ENCODE measurements at places on chromosomes 11 and 22.

- peak; percentile 66 for DNase-seq
Measured at GRCh38 chr11:10450462-10451425, 4.3 kb upstream of the AMPD3 start.

- DNase-seq = no peak
Measured at GRCh38 chr11:114846416-114846791, 168.1 kb downstream of the NXPE2 start.

DNA sequence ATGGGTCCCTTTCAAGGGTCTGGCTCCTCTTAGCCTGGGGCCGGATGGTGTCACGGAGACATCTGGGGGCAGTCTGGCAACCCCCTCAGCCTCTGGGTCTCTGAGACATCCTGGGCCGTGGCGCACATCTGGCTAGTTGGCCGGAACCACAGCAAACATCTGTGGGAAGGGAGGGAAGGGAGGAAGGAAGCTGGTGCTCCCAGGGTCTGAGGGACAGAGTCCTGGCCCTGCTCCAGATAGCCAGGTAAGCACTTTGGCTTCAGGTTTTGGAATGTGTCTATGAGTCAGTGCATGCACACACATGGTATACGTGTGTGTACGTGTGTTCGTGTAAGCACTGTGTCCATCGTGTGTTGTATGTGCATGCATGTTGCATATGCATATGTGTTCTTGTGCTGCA is 225.1 kb downstream of the MN1 start:
- no peak for DNase-seq

- peak; percentile 55 for DNase-seq
Measured at GRCh38 chr11:65416341-65416824, 6.2 kb upstream of the NEAT1 start.

- no peak for DNase-seq
Measured at GRCh38 chr11:78220218-78221157, 31.8 kb downstream of the USP35 start.

DNA sequence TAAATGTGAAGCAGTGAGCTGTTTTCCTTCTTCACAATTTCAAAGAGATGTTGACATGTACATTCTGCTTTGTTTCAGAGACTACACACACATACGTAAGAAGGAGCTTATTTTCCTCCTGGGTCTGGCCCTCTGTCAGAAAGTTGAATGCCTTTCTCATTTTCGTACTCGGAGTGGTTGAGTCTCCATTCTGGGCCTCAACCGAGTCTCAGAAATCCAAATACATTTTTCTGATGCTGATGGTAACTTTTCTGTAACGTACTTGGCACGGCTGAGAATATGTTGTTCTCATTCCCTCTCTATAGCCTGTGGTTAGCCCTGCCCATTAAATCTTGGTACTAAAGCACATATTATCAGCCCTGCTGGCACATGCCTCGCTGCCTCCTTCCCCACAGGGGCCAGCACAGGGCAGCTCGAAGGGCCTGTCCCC is 25.3 kb downstream of the PARVA start:
- no peak for DNase-seq

DNA sequence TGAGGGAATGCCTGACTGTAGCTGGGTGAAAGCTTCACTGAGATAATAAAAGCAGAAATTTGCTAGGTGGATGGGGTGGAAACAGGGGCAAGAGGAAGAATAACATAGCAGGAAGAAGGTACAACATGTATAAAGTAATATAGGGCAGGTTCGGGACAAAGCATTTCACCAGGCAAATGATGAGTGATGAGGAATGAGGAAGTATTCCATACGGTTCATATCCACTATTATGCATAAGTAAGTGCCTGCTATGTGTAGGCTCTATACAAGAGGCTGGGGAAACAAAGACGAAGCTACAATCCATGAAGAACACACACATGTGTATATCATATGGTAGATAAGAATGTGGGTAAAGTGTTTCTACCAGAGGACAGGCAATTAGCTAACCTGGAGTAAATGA is 7.9 kb downstream of the NDUFC2 start:
- DNase-seq = no peak

DNA sequence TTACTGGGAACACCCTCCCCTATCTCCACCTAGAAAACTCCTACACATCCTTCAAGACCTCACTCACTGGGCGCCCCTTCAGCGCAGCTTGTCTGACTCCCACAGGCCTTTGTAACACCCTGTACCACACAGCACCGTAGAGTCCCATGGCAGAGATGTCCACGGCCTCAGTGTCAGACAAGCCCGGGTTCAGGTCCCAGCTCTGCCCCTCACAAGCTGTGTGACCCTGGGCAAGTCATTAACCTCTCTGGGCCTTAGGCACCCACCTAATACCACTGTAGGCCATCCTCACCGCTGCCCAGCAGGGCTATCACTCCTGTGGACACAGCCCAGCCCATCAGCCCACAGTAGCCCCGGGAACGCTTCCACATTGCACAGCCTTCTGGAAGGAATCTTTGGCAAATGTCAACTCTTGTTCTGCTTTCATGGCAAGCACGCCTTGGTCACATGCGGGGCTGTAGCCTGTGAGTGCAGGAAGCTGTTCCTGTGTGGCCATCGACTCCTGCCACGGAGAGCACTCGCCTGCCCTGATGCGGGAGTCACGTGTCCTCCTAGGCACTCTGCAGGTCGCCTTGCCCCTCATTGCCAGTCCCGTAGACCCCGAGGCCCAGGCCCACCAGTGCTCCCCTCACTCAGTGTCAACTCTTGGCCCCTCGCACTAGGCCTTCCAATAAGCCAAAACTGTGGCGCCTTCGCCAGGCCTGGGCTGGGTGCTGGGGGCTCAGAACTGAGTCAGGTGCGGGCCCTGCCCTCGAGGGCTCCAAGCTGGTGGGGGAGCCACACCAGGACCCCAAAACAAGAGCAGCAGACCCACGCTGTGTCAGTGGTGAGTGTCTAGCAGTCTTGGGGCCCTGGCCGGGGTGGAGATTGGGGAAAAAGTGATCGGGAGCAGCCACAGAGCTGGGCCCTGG is 32.9 kb upstream of the RFPL3 start:
- no peak for DNase-seq

- DNase-seq = peak; percentile 70
Measured at GRCh38 chr11:118156531-118157185, 4.0 kb upstream of the SCN4B start.

- peak; percentile 54 for DNase-seq
Measured at GRCh38 chr11:119316729-119317591, at the start of gene MCAM. Gene MCAM (minus strand): TSS chr11:119317130. CDS start chr11:119317101, 29 bp downstream.

- no peak for DNase-seq
Measured at GRCh38 chr11:105799728-105800462, 190.0 kb downstream of the GRIA4 start.

GRCh38 chr11:898143-898511 is 12.5 kb downstream of the CHID1 start:
- DNase-seq = no peak

- DNase-seq = no peak
Measured at GRCh38 chr11:60910711-60911380, 3.1 kb upstream of the TMEM109 start.

- peak; percentile 54 for DNase-seq
Measured at GRCh38 chr11:20127671-20128527, 32.4 kb downstream of the DBX1 start.

DNA sequence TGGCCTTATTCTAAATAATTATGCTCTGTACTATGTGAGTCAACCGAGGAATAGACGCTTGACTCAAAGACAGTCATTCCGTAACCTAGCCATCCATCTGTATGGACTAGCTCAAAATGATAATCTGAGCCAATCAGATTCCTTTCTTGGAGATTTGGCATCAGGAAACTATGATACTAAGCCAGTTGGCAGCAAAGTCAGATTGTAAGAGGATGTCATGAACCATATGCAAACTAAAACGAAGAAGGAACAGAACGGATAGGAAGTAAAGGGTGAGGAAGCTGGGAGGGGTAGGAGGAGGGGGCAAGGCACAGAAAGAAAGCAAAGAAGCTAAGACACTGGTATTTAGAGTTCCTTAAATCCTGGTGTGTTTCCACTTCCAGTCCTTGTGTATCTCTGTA is 10.7 kb upstream of the SESN3 start:
- no peak for DNase-seq

GRCh38 chr11:67436459-67437081 is 912 bp downstream of the PTPRCAP start:
- DNase-seq = no peak

GRCh38 chr11:125941267-125941618 is 4.6 kb upstream of the VSIG10L2 start:
- DNase-seq = no peak
